ENCODE measurements at places on chromosomes 11 and 22. TPM values are rescaled to one million over a fixed set of nuclear protein-coding genes. Genes with fewer than 3 reads are reported as not detected.

Gene PDGFB
- total RNA-seq, result 2.7 TPM

Gene ZDHHC8
- 36.9 TPM for total RNA-seq

Gene SAA2
- 1.1 TPM for total RNA-seq

Gene C2CD2L
- 43.7 TPM for total RNA-seq

Gene HTR3B
- not detected for total RNA-seq

Gene PARVB
- total RNA-seq, result 13.5 TPM

Gene ACR
- total RNA-seq, result 0.89 TPM

Gene C11orf86
- 24.5 TPM for total RNA-seq

Gene SELENOM
- 64.4 TPM for total RNA-seq

Gene UBQLNL
- total RNA-seq, result 0.25 TPM

Gene PLAAT4
- total RNA-seq, result 51.4 TPM

Gene OR51E2
- total RNA-seq, result 0.18 TPM

Gene CYTH4
- 2.6 TPM for total RNA-seq

DNA sequence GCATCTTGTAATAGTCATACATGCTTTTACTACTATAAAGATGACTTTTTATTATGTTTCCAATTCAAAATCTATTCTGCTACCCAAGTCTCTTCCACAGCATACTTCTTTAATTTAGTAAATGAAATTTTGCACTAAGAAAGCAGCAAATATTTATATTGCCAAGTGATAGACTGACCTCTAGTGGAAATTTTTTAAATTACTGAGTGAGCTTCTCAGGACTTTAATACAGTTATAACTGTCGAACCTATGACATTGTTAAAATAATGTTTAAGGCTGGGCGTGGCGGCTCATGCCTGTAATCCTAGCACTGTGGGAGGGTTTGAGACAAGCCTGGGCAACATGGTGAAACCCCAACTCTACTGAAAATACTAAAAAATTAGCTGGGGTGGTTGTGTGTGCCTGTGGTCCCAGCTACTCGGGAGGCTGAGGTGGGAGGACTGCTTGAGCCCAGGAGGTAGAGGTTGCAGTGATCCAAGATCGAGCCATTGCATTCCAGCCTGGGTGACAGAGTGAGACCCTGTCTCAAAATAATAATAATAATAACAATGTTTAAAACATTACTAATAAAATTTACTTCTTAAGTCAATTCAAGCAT lies 27.3 kb downstream of the STK33 start:
- peak; percentile 16 for DNase-seq

DNA sequence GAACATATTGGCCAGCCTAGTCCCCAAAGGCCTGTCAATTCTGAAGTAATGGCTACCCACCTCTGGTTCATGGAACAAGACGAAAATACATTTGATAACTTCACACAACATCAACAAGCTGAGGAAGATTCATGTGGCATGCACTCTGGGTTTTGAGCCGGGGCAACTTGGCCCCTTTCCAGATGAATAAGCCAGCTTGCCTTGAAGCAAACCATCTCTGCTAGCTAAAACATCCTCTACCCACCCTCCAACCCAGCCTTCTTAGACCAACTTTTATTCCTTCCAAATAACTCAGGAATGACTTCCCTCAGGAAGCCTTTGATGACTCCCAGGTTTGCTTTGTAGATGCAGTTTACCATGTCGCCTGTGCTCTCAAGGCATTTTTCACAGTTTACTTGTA lies 94.4 kb downstream of the SLC1A2 start:
- no peak for DNase-seq

DNA sequence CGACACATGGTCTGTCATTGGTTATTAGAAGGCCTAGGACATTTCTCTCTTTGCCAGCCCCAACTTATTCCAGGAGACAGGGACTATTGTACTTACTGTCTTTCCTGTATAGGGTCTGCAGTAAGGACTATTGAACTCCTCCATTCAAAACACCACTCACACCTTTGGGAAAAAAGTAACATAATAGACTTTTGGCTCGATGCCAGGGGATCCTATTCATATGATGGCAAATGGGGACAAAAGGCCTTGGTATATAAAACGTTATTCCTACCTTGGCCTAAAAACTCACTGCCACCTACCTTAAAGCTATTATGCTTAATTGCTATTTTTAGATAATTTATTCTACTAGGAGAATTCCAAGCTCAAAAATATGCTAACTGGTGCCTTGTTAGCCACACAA lies 6.3 kb upstream of the NDUFC2 start:
- DNase-seq, result no peak

DNA sequence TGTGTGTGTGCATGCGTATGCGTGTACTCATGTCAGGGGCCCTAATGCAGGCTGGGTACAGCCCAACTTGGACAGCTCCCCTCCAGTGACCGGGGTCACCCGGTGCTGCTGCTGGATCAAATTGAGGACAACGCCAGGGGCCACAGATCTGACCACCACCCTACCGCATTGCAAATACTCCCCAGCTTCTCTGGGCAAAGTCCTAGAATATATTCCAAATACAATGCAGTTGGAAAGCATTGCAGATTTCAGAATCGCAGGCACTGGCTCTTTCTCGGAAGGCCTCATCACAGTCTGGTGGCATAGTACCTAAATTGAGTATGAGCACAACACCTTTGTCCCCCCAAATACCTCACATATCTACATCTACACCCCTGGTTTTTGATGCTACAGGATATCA lies 43.2 kb downstream of the MYO7A start:
- no peak for DNase-seq

GRCh38 chr11:68684385-68685356 lies at the start of gene GAL:
TSS of gene GAL (plus strand) at chr11:68684544. CDS start at chr11:68684924, 380 bp downstream.
- DNase-seq, result peak; percentile 22

GRCh38 chr11:47980088-47980906 lies at the start of gene PTPRJ:
TSS of gene PTPRJ (plus strand) at chr11:47980559. CDS start at chr11:47980913, 354 bp downstream.
- peak; percentile 54 for DNase-seq

DNA sequence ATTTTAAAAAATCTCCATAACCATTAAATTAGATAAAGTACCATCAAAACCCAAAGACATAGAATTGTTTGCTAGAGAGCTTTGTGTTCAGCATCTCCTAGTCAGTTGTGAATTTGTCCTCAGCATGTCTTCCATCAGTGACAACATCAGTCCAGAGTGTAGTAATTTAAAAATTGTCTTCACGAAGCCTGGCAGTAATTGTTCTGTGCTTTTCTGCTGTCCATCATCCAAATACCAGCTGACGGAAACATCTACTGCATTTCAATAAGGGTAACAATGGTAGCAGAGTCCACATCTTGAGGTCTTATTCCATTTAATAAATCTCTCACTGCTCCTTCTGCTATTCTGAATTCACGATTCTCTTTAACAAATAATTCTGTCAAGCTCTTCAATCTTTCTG lies 121.5 kb downstream of the ATXN10 start:
- DNase-seq, result no peak

GRCh38 chr11:60305906-60306619 lies 21.0 kb upstream of the MS4A6E start:
- DNase-seq, result no peak

GRCh38 chr11:125388611-125389010 lies 107.5 kb downstream of the FEZ1 start:
- no peak for DNase-seq

DNA sequence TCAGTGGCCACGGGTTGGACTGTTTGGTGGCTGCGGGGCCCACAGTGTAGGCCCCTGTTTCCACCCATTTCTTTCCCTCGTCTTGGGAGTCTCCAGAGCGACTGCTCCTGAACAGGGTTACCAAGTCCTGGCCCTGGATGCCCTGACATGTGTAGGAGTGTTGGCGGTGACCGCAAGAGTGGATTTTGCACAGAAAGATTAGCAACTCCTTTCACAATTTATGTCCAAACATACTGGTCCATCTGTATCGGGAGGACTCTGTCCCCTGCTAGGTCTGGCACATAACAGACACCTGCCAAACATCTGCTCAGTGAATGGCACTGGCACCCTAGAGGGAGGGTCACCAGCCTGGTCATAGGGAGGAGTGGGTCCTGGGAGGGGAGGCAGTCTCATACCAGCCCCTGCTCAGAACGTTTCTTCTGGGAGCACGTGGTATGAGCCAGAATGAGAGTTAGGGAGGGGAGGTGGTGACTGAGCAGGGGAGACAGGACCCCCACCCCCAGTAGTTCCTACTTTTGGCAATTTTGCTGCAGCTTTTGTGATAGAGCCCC lies 3.4 kb upstream of the APOA1 start:
- no peak for DNase-seq

DNA sequence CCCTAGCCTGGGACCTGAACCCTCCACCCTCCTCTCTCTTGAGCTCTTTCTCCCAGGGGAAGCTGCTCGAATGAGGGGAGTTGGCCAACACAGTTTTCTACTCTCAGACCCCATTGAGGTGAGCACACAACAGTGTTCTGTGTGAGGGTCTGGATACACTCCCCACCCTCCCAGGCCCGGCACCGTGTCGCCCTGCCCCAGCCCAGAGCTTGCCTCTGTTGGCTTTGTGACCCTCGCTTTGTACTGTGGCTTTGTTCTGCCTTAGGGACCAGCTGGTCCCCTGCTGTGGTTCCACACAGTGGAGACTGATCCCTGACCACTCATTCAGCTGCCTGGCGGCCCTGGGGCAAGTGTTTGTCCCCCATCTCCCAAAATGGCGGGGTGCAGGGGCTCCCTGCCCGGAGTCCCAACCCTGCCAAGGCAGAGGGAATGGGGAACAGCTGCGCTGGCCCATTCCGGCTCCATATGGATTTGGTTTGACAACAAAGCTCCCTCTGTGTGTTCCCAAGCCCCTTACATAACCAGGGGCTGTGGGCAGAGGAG lies 8.3 kb downstream of the ST3GAL4 start:
- DNase-seq, result no peak

GRCh38 chr11:79208126-79208525 lies 232.7 kb downstream of the TENM4 start:
- DNase-seq, result no peak

DNA sequence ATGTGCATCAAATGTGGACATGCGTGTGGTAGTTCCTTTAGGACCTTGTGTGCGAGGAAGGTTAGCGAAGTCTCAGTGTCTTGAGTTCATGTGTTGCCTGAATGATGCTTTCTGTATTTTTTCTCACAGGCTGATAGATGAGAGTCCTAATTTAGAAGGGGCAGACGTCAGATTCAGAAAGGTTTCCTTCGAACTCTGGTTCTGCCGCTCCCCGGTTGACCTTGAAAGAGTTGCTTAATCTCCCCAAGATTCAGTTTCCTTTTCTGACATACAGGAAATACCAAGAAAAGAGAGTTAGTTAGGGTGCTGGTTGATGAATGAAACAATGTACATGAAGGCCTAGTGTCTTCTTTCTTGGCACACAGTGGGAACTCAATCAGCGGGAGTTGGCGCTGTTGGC lies 35.9 kb upstream of the TTC12 start:
- no peak for DNase-seq

- DNase-seq, result no peak
These were observed 6.9 kb upstream of the CHORDC1 start for GRCh38 chr11:90229791-90230190.

- DNase-seq, result no peak
These were observed 6.4 kb downstream of the TP53I11 start for GRCh38 chr11:44944181-44944852.

DNA sequence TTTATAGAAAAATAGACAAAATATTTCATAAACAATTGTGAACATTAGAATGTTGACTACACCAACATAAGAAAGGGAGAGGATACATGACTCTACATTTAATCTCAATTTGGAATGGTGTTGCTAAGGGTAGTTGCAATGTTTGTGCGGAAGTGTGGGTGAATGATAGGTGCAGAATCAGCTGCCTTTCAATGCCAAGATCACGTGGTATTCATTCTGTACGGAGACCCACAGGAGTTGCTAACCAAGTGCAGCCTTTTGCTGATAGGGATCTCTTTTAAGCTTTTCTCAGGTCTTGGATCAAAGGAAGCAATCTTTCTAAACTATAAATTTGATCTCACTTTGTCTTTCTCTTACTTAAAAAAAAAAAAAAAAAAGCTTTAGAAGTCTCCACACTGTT lies 29.8 kb upstream of the CTSC start:
- no peak for DNase-seq

- DNase-seq, result no peak
These were observed 22.1 kb downstream of the SPATA19 start for GRCh38 chr11:133823211-133823610.

DNA sequence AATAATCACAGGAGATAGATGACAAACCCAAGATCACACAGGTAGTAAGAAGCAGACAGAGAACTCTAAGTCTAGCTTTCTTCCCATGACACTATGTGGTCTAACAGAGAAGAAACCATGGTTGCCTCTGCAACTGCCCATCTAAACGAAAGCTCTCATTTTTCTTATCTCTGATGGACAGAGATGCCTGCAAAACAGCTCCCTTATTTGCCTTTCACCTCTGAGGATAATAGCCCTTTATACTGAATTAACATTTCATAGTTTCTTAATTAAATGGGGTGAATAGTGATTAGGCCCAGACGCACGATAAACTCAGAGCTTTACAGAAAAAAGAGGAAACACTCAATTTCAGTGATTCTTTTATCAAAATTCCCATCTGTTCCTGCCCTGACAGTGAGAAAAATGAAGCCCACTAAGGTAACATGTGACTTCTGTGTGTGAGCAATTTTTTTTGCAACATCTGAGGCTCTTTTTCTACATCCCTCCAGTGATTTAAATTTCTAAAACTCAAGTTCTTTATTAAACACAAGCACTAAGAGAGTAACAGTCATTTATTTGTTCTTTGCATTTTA lies 24.6 kb downstream of the OR2AG2 start:
- no peak for DNase-seq

GRCh38 chr11:128714881-128715280 lies 21.0 kb downstream of the FLI1 start:
- no peak for DNase-seq

DNA sequence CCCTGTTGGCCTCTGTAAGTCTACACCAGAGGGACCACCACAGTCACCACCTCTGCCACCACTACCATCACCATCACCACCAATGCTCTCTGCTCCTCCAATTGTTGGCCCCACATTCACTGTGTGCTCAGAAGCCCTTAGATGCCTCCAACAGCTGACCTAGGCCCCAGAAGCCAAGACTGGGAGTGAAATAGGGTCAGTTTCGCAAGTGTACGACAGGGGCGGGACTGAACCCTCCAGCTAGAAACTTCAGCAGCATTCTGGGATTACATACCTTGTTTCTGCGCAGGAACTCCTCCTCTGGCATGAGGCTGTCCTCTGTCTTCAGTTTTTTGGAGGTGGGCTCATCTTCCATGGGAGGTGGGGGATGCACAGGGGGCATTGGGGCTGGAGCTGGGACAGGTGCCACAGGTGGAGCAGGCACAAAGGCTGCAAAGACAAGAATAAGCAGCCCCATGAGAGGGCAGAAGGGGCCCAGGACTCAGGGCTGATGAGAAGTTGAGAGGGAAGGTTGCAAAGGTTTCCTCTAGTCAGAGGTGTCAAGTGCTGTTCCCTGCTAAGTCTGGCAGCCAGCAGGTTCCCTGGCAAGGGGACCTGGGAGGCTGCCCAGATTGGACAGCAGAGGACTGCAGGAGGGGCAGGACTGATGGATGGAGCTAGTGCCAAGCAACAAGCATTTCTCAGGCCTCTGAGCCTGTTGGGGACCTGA lies 10.2 kb upstream of the TBC1D10A start:
- DNase-seq, result no peak

- DNase-seq, result no peak
These were observed 620.1 kb upstream of the KIRREL3 start for GRCh38 chr11:127620671-127621070.

Measured in left colon (tissue), 2 donors.